Activated CD8-positive, alpha-beta memory T cell treated with anti-CD3 and anti-CD28 coated beads, Interleukin-2, amount 50 U/mL, for 48 hours (primary cell): ENCODE measurements at places on chromosomes 11 and 22.

- no peak for DNase-seq
Measured at GRCh38 chr11:1425439-1425838, 35.7 kb downstream of the BRSK2 start.

DNA sequence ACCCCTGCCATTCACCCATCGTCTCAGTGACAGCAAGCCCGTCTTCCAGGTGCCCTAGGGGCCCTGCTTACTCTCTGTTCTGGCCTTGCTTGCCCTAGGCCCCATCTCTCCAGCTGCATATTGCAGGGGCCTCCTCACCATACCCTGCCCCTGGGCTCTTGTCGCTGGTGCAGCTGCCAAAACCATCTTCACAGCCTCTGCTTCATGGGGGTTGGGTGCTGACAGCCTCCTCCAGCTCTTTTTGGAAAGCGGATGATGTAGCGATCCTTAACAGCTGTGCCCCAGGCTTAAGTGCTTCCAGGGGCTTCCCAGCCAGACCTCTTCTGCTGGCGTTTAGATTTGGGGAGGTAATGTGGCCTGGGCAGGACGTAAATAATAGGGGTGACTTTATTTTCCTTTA lies 61.2 kb upstream of the SUSD2 start:
- no peak for DNase-seq

DNA sequence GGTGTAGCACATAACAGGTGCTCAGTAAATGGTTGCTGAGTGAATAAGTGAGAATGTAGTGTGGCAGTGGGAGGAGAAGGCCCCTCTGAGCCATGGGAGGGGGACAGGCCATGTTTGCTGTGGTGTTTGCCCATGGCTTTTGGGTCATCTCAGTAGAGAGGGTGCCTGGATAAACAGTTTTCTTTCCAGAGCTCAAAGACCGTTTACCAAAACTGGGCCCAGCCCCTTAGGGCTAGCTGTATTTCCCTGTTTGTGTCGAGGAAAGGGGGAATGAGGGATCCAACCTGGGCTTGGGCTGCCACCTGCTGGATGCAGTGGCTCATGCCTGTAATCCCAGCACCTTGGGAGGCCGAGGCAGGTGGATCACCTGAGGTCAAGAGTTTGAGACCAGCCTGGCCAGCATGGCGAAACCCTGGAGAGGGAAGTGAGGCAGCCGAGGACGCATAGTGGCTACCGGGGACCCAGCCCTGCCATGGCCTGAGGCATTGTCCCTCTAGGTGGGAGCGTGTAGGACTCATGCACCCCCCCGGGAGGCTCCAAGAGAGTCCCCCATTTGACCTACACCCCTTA lies 8.7 kb upstream of the LTO1 start:
- DNase-seq = no peak

GRCh38 chr11:106853850-106854401 lies 164.3 kb downstream of the GUCY1A2 start:
- DNase-seq = no peak

GRCh38 chr11:119518746-119519730 lies 96.1 kb upstream of the THY1 start:
- no peak for DNase-seq
